ENCODE measurements at places on chromosomes 6 and 20.

GRCh38 chr20:36390719-36391415 lies 84.7 kb downstream of the DLGAP4 start:
- DNase-seq, result no peak

GRCh38 chr6:142302421-142303175 lies 791 bp downstream of the ADGRG6 start:
- no peak for DNase-seq

DNA sequence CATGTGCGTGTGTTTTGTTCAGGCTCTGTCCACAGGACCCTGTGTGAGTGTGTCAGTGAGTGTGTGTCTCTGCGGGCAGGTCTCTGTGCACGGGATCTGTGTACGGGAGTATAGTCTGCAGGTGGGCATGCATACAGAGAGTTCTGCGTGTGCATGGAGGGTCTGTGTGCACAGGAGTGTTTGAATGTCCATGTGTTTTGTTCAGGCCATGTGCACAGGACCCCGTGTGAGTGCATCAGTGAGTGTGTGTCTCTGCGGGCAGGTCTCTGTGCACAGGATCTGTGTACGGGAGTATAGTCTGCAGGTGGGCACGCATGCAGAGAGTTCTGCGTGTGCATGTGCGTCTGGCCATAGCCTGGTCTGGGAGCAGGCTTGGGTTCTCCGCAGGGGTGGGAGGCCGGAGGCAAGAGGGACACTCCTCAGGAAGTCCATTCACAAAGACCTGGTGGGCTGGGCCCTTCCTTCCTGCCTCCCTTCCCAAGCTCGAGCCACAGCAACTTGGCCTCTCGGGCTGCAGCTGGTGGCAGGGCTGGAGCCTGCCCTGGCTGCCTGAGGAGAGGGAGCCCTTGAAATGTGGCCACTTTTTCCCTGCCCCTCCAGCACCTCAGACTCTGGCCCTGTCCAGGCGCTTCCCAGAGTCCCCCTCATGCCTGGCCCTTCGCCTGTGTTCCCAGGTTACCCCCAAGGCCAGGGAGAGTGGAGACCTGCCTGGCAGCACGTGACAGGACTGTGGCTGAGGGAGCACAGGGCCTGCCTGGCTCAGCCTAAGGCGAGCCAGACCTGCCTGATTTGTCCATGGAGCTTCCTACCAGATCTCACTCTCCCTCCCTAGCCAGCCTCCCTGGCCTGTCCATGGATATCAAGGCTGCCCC lies 6.8 kb downstream of the HSPA12B start:
- peak; percentile 61 for DNase-seq

DNA sequence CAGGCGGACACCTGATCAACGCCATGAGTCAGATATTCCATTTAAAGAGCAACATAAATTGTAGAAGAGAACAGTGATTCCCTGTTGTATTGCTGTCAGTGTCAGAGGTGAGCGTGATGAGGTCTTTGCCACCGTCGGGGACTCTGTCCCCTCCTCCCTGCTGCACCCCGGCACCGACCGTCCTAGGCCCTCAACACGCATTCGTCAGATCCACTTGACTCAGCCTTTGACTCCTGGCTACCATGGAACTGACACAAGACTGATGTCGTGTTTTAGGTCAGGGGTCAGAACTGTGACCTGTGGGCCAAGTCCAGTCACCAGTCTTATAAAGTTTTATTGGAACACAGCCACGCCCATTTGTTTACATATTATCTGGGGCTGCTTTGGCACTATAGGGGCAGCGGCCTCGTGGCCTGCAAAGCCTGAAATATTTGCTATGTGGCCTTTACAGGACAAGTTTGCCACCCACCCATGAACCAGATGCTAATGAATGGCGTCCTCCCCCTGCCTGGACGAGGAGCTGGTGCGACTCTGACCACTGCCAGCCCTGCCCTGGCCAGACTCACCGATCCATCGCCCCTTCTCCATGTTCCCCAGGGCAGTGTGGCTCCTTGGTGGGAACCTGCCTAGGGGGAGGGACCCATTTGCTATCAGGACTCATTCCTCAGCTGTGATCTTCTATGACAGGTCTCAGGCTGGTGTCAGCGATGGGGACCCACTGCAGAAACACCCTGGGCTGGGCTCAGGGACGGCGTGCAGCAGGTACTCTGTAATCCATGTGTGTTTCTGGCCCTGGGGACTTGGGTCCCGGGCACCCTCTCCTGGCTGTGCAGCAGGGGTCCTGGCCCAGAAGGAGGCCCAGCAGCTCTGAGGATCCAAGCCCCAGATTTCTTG lies 37.5 kb upstream of the PHACTR3 start:
- no peak for DNase-seq

DNA sequence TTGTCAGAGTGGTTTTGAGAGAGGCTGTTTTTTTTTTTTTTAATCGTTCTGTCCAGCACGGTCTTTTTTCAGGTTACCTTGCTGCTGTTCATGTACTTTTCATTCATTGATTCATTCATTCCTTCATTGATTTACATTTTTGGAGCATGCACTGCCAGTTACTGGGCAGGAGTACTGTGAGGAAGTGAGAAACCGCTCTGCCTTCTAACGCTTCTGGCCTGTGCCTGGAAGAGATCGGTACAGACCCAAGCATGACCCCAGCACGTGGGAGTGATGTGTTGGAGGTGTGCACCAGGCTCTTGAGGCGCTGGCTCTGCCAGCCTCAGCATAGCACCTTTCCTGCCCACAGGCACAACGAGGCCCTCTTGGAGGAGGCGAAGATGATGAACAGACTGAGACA lies 9.1 kb downstream of the RIPK1 start:
- no peak for DNase-seq

GRCh38 chr6:126643352-126643751 lies 303.4 kb downstream of the CENPW start:
- no peak for DNase-seq

DNA sequence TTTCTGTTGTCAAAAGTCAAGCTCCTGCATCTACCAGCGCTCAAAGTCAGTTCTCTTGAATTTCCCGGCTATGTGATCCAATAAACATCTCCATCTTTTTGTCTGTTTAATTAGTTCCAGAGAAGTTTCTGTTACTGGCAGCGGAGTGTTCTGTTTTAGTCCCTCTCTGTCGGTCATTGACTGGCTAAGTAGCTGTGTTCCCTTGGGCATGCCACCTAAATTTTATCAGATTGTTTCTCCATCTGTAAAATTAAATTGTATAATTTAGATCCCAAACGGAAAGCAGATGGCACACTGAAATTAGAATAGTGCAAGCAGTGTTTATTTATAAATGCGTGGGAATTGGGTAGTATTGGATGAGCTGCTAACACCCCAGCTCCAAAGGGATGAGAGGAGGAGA lies 29.7 kb upstream of the PRL start:
- no peak for DNase-seq

- no peak for DNase-seq
These were observed 142.3 kb upstream of the NRSN1 start for GRCh38 chr6:23983735-23984134.

GRCh38 chr6:92847988-92848387 lies 571.4 kb downstream of the EPHA7 start:
- DNase-seq, result no peak

DNA sequence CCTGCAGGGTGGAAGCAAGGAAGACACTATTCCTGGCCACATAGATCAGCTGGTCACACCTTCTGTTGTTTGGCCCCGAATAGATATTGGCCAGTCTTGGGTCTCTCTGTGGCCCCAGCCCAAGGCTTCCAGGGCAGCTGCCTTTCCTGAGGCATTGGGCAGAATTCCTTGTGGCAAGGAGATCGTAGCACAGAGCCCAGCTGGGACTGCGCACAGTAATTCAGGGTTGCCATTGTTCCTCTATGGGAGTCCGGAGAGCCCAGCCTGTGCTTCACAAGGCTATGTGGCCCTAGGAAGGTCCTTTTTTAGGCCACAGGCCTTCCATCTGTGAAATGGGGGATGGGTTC lies 6.9 kb downstream of the SGK2 start:
- DNase-seq, result no peak

GRCh38 chr20:34986311-34987287 lies 30.9 kb downstream of the MYH7B start:
- DNase-seq, result no peak

- no peak for DNase-seq
These were observed 391.4 kb downstream of the COL12A1 start for GRCh38 chr6:74814440-74814839.

- DNase-seq, result no peak
These were observed 204.2 kb downstream of the GRIK2 start for GRCh38 chr6:101597693-101598092.

- DNase-seq, result no peak
These were observed 75.2 kb upstream of the ADTRP start for GRCh38 chr6:11853678-11854407.

GRCh38 chr6:32194825-32195651 lies 2.6 kb upstream of the GPSM3 start:
- DNase-seq, result no peak

GRCh38 chr20:35595901-35596300 lies 19.7 kb upstream of the SPAG4 start:
- DNase-seq, result no peak
